Left renal cortex interstitium (tissue), 4 donors: ENCODE measurements at places on chromosomes 6 and 20. TPM values are rescaled to one million over a fixed set of nuclear protein-coding genes. Genes with fewer than 3 reads are reported as not detected.

The MEI4 gene
- polyA plus RNA-seq: 2.2 TPM

The CENPQ gene
- 11.5 TPM for polyA plus RNA-seq

The SAMD10 gene
- 14.2 TPM for polyA plus RNA-seq

The RAET1L gene
- not detected for polyA plus RNA-seq

The RNF144B gene
- polyA plus RNA-seq: 19.5 TPM

The SLC17A2 gene
- 0.38 TPM for polyA plus RNA-seq

The LHFPL5 gene
- polyA plus RNA-seq: 0.07 TPM

The SOBP gene
- polyA plus RNA-seq: 10.4 TPM

The ALDH5A1 gene
- 25.9 TPM for polyA plus RNA-seq

The EDN1 gene
- polyA plus RNA-seq: 4.1 TPM

The TFAP2D gene
- polyA plus RNA-seq: not detected

The LY6G6C gene
- polyA plus RNA-seq: 0.47 TPM

The GRM1 gene
- 0.19 TPM for polyA plus RNA-seq

The OR2B6 gene
- 0.36 TPM for polyA plus RNA-seq
